ENCODE measurements at places on chromosomes 11 and 22.

- DNase-seq = no peak
Observed at GRCh38 chr22:48663297-48663696, 1164.4 kb downstream of the BRD1 start.

DNA sequence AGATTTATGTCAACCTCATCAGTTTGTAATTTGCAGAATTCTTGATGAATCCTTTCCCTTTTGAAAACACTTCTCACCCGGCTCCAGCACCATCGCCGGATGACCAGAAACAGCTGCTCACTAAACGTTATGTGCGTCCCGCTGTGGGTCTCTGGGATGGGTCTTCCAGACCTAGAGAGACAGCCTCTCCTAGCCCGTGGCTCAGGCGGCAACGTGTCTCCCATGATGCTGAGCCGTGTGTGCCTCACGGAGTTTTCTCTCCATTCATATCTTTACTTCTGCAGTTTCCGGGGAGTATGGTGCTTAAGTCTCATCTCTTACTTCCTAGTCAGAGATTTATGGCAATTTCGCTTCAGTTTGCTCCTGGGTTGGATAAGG is 25.0 kb upstream of the ACR start:
- DNase-seq = no peak

GRCh38 chr11:18493310-18493709 is 33.4 kb downstream of the TSG101 start:
- no peak for DNase-seq

- no peak for DNase-seq
Observed at GRCh38 chr22:44802071-44802700, 49.8 kb downstream of the ARHGAP8 start.

DNA sequence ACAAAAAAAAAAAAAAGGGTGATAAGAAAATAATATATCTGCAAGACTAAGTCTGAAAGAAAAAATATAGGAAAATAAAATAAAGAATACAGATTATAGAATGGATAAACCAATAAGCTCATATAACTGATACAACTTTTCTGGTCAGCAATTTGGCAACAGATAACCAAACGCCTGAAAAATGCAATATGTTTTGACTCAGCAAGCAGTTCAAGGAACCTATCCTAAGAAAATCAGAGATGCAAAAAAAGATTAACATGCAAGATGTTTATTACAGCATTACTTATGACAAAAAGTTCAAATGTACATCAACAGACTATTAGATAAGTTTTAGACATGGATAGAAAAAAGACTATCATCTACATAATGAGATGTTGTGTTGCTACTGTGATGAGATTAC is 27.1 kb upstream of the GAB2 start:
- DNase-seq = no peak

DNA sequence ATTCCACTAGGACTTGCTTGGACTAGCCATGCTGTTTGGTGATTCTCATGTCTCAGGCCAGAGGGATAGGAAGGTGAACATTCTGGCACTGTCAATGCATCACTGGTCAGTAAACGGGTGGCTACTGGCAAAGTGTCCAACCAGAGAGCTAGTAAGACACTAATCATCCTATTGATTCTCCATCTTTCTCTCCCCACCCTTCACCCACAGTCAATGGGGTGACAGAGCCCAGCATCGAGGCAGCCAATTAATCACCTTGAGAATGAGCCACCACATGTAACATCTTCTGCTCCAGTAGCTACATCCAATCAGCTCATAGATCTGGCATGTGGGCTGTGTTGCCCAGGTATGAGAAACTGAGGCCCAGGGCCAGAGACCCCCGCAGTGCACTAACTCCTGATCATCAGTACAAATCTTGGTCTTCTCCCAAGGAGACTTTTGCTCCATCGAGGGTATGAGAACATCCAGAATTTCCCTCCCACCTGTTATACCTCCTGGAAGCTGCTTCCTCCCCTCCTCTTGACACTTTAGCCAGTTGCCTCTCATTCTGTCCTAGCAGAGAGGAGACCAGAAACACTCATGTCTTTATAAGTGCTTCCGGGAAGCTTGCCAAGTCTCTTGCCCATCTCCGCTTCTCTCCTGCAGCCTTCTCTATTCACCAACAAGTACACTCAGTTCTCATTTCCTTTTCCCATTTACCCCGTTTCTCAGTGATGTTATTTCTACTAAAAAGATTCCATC is 17.0 kb downstream of the HTR3A start:
- no peak for DNase-seq

Measured in omental fat pad (tissue), 4 donors.